GM13977 (cell line): ENCODE measurements at places on chromosomes 6 and 20.
A peak's percentile ranks its signal among the peaks of the same experiment; 100 is the strongest.

GRCh38 chr6:106434530-106434929 lies 74.0 kb downstream of the CRYBG1 start:
- DNase-seq: no peak

DNA sequence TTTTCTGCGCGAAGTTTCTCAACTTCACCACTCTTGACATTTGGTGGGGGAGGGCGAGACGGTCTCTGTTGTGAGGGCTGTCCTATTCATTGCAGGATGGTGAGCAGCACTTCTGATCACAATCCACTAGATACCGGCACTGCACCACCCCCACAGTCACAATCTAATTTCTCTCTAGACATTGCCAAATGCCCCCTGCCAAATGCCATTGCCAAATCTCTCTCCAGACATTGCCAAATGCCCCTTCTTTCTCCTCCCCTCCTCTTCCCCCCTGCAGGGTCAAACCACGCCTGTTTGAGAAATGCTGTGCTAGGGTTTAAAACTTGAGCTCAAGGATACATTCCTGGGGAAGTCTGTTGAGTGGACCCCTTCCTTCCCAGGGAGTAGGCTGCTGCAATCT lies 603.5 kb upstream of the CDH4 start:
- no peak for DNase-seq

- DNase-seq: no peak
Observed at GRCh38 chr20:13613917-13614316, 24.8 kb downstream of the TASP1 start.

- DNase-seq: no peak
Observed at GRCh38 chr6:166277892-166278578, 30.2 kb downstream of the PRR18 start.

- no peak for DNase-seq
Observed at GRCh38 chr6:42163981-42164380, 9.2 kb upstream of the GUCA1A start.

GRCh38 chr20:64254571-64255360 lies 782 bp upstream of the PCMTD2 start:
- DNase-seq: no peak

- DNase-seq: no peak
Observed at GRCh38 chr6:13413900-13414555, 73.4 kb downstream of the GFOD1 start.

- DNase-seq: no peak
Observed at GRCh38 chr20:20549267-20549612, 163.2 kb downstream of the RALGAPA2 start.

DNA sequence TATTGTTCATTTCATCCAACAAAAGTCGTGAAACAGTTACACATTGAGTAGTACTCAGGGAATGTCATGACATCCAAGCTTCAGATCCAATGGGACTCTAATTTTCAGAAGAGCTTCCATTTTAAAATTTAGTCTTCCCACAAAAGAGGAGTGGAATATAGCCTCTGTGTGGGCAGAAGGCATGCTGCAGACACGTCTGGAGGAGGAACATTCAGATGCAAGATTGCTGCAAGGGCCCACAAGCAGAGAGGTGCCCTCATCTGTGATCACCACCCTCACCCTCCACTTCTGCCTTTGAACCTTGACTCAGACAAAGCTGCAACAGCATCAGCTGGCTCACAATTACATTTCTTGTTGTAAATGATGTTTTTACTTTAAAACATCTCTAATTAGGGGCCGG lies 29.9 kb downstream of the NRN1 start:
- DNase-seq: no peak

GRCh38 chr6:138267971-138268895 lies 49.9 kb upstream of the PBOV1 start:
- DNase-seq: no peak

DNA sequence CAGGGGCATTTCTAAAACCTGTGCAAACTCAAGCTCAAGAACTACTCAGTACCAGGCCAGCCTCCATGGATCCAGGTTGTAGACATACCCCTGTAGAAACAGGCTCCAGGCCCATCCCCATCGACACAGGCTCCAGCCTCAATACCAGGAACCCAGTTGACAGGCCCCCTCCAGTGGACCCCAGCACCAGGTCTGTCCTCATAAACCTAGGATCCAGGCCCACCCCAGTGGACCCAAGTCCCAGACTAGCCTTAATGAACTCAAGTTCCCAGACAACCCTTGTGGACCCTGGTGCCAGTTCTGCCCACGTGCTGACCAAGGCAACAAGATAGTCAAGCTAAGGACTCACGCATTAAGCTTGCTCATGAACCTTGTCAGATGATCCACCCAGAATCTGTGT lies 476.9 kb downstream of the TBC1D32 start:
- DNase-seq: no peak

DNA sequence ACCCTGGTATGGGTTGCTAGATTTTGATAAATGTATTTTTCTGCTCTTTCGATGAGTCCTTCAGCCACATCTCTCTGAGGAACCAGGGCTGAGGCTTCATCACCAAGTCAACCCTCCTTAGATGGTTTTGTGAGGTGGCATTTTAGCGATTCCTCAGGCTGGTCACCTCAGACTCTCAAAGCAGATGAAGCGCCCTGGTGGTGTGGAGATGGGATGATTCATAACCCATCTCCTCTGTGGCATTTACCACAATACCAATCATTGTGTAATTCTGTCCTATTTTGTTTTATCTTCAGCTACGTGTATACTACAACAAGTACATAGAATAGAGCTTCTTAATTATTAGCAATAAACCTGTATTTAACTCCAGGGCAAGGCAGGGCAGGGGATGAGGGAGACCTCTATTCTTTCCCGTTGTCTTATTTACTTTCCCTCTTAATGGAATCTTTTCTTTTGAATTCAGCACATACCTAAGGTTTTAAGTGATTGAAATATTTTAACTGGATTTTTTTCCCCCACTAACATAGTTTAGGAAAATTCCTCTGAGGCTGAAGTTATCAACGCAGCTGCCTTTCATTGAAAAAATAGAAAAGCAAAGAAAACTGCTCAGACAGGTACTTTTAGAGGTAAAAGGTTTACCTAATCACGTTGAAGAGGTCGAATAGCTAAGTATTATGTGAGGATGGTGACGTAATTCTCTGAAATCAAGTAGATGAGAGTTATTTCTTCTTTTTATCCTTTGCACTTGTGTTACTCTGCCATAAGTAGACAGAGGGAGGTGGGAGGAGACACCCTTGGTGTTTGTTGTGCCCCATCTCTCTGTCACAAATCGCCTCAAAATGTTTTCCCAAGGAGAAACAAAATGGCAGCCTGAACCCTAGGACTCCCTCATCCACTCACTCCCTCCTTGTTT lies 57.4 kb upstream of the EDN3 start:
- DNase-seq: no peak

DNA sequence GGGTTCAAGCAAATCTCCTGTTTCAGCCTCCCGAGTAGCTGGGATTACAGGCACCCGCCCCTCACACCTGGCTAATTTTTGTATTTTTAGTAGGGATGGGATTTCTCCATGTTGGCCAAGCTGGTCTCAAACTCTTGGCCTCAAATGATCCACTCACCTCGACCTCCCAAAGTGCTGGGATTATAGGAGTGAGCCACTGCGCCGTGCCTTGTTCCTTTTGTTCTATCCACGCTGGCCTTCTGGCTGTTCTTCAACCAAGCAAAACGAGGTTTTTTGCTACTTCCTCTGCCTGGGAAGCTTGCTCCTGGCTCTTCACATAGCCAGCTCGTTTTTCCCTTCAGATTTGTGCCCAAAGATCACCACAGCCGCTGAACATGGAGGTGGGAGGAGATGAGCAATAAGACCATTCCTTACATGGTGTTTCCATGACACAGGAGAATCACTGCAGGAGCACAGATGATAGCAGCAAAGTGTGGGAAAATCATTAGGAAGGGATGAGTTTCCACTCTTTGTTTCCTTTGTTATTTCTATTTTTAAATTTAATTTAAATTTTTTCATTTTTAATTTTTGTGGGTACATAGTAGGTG lies 201.0 kb upstream of the ZNF217 start:
- DNase-seq: no peak

- DNase-seq: peak; percentile 48
Observed at GRCh38 chr6:134882426-134883038, 67.4 kb downstream of the ALDH8A1 start.

DNA sequence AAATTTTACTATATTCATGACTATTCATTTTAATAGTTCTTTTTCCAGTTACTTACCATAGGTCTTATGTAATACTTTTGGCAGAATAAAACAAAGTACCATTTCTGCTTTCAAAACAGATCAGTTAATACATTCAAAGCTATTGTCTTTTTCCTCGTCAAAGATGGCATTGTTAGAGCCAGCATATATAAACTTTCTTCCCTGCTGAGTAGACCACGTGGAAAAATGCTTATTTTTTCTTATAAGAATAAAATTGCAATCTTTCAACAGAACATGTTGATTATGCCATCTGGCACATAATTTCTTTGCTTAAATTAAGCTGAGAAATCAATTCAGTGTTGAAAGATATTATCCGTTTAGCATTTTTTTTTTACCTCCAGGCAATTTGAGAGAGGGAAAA lies 34.9 kb upstream of the EXOC2 start:
- no peak for DNase-seq

GRCh38 chr6:938271-938905 lies 245.4 kb upstream of the EXOC2 start:
- no peak for DNase-seq

GRCh38 chr6:15500901-15501825 lies 161.7 kb downstream of the DTNBP1 start:
- no peak for DNase-seq

DNA sequence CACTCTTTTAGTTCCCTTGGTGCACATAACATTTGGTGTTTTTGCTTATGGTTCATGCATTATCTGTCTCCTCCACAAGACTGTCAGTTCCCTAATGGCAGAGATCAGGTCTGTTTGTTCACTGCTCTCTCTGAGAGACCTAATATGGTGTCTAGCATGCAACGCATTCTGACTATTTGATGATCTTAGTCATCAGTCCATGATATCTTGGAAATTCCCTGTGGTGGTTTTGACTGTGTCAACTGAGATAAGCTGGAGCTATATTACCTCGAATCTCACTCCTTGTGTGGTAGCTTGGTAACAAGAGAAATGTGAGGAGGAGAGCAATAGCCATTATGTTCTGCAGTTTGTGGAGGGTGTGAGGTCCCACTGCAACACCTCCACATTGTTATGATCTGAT lies 229.8 kb downstream of the FRK start:
- no peak for DNase-seq

DNA sequence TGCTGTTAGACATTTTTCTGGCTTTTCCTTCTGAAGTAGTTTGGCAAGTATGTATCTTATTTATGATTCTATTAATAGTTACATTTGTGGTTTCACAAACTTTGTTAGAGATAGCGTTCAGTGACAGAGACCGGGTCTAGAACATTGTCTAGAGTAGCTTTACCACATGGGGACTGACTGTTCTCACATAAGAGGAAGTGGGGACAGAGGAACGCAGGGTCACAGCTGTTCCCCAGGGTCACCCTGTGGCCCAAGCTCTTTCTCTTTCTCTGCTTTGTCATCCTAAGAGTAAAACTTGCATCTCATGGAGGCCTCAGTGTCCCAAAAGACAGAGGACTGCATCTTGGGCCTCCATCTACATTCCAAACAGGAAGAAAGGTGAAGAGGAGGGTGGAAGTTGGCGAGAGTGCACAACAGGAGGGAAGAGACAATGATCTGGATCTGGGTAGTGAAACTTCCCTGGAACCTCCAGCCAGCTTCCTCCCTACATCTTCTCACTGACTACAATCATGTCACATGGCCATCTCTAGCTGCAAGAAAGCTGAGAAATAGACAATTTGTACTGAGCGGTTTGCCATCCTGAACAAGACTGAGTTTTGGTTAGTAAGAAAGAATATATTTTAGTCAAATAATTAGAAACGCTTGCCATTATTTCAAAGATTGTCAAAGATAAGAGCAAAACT lies 645.8 kb upstream of the ARID1B start:
- no peak for DNase-seq

GRCh38 chr6:138145402-138145801 lies 16.3 kb upstream of the ARFGEF3 start:
- no peak for DNase-seq

- DNase-seq: no peak
Observed at GRCh38 chr6:71411882-71412281, 123.3 kb downstream of the OGFRL1 start.

- DNase-seq: no peak
Observed at GRCh38 chr6:100724222-100724621, 156.9 kb downstream of the ASCC3 start.

DNA sequence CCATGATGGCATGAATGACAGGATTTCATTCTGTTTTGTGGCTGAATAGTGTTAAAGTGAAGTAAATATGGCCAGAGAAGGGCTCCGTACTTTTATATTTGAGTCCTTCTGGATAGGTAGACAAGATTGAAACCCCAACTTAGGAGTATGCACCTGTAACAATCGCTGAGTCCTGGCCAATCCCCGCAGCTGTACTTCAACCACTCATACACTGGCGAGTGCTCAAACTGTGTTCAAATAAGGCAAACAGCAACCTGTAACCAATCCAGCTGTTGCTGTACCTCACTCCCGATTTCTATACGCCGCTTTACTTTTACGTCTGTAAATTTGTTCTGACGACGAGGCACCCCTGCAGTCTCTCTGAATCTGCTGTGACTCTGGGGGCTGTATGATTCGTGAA lies 6.7 kb downstream of the TTLL2 start:
- no peak for DNase-seq

- no peak for DNase-seq
Observed at GRCh38 chr20:58511861-58512260, 3.3 kb downstream of the APCDD1L start.

- DNase-seq: no peak
Observed at GRCh38 chr20:49281059-49281912, 3.4 kb upstream of the ZNFX1 start.

DNA sequence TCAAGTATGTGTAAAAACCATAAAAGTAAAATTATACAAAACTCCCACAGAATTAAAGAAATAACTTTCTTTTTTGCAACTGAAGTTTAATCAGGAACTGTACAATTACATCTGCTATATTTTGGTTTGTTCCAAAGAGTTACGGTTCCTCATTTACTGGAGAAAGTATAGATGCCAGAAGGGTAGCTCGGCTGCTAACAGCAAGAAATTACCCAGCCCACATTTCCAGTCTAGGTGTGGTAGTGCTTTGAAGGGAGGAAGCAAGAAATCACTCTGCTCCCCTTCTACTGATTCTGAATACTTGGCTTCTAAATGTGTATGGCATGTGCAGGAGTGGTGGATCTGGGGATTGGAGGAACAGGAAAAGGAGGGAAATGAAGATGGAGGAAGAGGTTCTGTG lies 441.3 kb downstream of the CDC5L start:
- DNase-seq: no peak

DNA sequence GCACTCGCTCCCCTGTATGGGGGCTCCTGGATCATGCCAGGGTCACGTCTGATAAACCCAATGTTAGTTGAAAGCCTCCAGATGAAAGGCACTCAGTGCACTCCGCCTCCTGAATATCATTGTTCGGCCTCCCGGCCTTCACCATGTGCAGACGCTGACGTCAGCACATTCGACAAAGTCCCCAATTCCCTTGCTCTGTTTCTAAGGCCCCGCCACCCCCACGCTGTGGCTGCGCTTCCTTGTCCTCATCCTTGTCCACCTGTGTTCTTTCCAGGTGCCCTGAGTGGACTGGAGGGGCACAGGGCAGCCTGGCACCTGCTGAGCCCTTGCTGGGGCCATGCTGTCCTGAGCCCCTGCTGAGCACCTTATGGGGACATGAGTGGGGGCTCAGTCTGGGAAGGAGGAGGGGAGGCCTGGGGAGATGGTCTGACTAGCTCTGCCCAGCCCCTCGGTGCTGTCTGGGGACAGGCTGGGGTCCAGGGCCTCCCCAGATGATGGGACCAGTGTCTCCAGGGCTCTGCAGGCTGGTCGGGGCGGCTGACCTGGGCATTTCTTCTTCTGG lies 9.8 kb upstream of the BHLHE23 start:
- no peak for DNase-seq
